Kidney epithelial cell (primary cell): ENCODE measurements at places on chromosomes 7 and 10. TPM values are rescaled to one million over a fixed set of nuclear protein-coding genes. Genes with fewer than 3 reads are reported as not detected.
A peak's percentile ranks its signal among the peaks of the same experiment; 100 is the strongest.

Gene CLCN1
- total RNA-seq = not detected in 2 replicates

DNA sequence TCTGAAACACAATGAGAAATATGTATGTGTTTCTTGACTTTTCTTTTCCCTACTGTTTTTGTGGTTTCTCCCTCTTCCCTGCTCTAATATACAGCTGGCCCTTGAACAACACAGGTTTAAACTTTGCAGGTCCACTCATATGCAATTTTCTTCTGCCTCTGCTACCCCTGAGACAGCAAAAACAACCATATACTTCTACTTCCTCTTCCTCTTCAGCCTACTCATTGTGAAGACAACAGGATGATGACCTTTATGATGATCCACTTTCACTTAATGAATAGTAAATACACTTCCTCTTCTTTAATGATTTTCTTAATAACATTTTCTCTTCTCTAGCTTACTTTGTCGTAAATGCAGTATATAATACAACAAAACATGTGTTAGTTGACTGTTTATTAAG lies 35.0 kb upstream of the DGKB start:
- no peak for DNase-seq

DNA sequence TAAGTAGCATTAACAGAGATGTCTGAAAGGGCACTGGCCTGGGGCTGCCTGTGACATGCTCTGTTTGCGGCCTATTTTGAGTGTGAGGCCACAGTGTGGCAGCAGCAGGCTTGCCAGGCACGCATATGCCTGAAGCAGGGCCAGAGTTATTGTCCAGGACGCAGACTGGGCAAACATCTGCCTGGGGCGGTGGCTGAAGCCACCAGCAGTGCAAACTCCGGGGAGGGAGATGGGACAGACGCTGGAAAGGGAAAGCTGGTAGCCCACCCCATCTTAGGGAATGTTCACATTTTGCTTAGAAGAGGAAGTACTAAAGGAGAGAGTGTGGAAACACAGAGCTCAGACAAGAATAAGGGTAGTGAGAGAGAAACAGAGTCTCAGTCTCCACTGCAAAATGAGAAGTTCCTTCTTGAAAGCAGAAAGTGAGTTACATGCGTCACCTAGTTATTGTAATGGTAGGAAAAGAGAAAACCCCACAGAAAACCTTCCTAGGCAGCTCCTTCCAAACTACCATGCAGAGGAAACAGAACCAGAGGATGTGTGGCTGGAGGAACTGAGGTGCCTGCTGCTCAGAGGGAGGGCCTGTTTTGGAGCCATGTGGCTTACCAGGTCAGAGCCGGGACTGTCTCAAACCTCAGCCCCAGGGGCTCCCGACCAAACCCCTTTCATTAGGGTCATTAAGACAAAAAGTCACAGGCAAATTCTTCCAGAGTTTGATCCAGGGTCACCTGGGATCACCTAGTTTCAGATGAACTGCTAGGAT lies 14.5 kb downstream of the AKR1B1 start:
- DNase-seq = no peak

- DNase-seq = peak; percentile 73
These were observed 41.7 kb upstream of the CALD1 start for GRCh38 chr7:134737566-134738345.

DNA sequence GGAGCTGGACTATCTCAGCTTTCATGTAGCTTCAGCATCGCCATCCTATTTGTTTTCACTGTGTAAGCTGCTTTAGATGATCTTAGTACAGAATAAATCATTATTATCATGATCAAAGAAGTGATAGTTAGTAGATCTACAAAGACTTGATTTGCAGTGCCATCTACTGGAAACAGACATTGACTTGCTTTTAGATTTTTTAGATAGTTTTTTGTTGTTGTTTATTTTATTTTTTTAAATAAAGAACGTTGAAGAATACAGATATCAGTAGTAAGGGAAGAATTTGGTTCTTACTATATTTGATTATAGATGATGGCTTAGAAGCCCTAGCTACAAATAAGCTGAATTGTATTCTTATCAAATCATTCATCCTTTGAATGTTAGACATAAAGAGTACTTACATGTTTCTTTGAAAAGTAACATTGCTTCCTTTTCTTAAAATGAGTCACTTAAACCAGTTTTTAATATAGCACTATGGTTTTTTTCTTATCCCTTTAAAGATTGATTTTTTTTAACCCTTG lies 6.3 kb upstream of the SFMBT2 start:
- peak; percentile 10 for DNase-seq
